ENCODE measurements at places on chromosomes 3 and 15. TPM values are rescaled to one million over a fixed set of nuclear protein-coding genes. Genes with fewer than 3 reads are reported as not detected.

The CD200 gene
- 46.2 TPM for total RNA-seq

The ADAMTS9 gene
- 20.7 TPM for total RNA-seq

The RARRES1 gene
- 1.2 TPM for total RNA-seq

The ROPN1B gene
- total RNA-seq, result 0.98 TPM

The MAP6D1 gene
- total RNA-seq, result 5.2 TPM

The C3orf49 gene
- total RNA-seq, result not detected

The ISLR gene
- 12.0 TPM for total RNA-seq

The GBE1 gene
- total RNA-seq, result 15.7 TPM

The GOLIM4 gene
- 16.0 TPM for total RNA-seq

The LRCH3 gene
- total RNA-seq, result 86.8 TPM

The TADA3 gene
- total RNA-seq, result 42.3 TPM

The KCNMB3 gene
- total RNA-seq, result 1.7 TPM

The SEC62 gene
- 76.0 TPM for total RNA-seq

The LOXL1 gene
- total RNA-seq, result 3.0 TPM

The GOLGA8H gene
- total RNA-seq, result 0.49 TPM

The MUC4 gene
- under 0.01 TPM for total RNA-seq

The GOLGA6B gene
- not detected for total RNA-seq

The ZNF774 gene
- total RNA-seq, result 6.9 TPM

The CD80 gene
- total RNA-seq, result 0.49 TPM

The ISG20 gene
- not detected for total RNA-seq

The DHX36 gene
- 104 TPM for total RNA-seq

The GOLGA8R gene
- 0.49 TPM for total RNA-seq

The MEGF11 gene
- 5.2 TPM for total RNA-seq

The ANKRD34C gene
- total RNA-seq, result under 0.01 TPM

The LPCAT4 gene
- total RNA-seq, result 8.4 TPM

The GP9 gene
- total RNA-seq, result 0.25 TPM

The THSD4 gene
- 3.0 TPM for total RNA-seq

The C2CD4B gene
- 1.2 TPM for total RNA-seq

The TF gene
- 2.7 TPM for total RNA-seq

The CHST2 gene
- total RNA-seq, result 23.4 TPM

The SPTBN5 gene
- total RNA-seq, result 0.25 TPM

The PCSK6 gene
- 11.8 TPM for total RNA-seq

The MAP1A gene
- 35.2 TPM for total RNA-seq

The GCNT3 gene
- total RNA-seq, result under 0.01 TPM

The ZKSCAN7 gene
- 21.9 TPM for total RNA-seq

The FGD5 gene
- 3.4 TPM for total RNA-seq

The PLSCR5 gene
- 0.25 TPM for total RNA-seq

The PRR23C gene
- total RNA-seq, result not detected

The SHC4 gene
- total RNA-seq, result 5.4 TPM

The LRRIQ4 gene
- 0.49 TPM for total RNA-seq

The IL17RB gene
- total RNA-seq, result 2.2 TPM

The KIF7 gene
- total RNA-seq, result 4.4 TPM

The RTP4 gene
- not detected for total RNA-seq
